Motor neuron (in vitro differentiated cells): ENCODE measurements at places on chromosomes 6 and 20. TPM values are rescaled to one million over a fixed set of nuclear protein-coding genes. Genes with fewer than 3 reads are reported as not detected.

The RIMS4 gene
- 0.71 and 0.81 TPM in 2 replicates for total RNA-seq

The LINC00237 gene
- not detected in 2 replicates for total RNA-seq

The SH3BGRL2 gene
- 23.0 and 23.6 TPM in 2 replicates for total RNA-seq

The SCRT2 gene
- 0.26 and 0.66 TPM in 2 replicates for total RNA-seq
